ENCODE measurements at places on chromosomes 11 and 22.
A peak's percentile ranks its signal among the peaks of the same experiment; 100 is the strongest.

GRCh38 chr11:14587258-14587657, 56.3 kb upstream of the PDE3B start:
- DNase-seq = no peak

DNA sequence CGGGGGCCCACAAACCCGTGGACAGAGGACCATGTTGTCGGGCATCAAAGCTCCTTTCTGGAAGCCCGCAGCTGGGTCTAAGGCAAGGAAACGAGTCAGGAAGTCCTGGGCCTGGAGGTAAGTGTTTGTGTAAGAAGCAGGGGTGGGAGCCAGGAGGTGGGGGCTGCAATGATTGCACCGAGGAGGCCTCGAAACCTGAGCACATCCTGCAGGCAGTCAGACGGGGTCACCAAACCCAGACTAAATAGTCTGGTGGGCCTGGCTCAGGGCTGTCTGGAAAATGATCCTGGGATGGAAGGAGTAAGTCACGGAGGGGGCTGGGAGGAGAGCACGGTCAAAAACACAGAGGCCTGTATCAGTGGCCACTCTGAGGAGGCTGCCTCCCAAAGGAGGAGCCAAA, 539.2 kb downstream of the MN1 start:
- no peak for DNase-seq

GRCh38 chr11:94768602-94769541, 716 bp downstream of the AMOTL1 start:
- DNase-seq = peak; percentile 18

- DNase-seq = peak; percentile 25
These were observed 29.6 kb upstream of the TBCEL start for GRCh38 chr11:120994091-120994859.

- no peak for DNase-seq
These were observed 41.0 kb downstream of the CEP57 start for GRCh38 chr11:95831198-95831883.

DNA sequence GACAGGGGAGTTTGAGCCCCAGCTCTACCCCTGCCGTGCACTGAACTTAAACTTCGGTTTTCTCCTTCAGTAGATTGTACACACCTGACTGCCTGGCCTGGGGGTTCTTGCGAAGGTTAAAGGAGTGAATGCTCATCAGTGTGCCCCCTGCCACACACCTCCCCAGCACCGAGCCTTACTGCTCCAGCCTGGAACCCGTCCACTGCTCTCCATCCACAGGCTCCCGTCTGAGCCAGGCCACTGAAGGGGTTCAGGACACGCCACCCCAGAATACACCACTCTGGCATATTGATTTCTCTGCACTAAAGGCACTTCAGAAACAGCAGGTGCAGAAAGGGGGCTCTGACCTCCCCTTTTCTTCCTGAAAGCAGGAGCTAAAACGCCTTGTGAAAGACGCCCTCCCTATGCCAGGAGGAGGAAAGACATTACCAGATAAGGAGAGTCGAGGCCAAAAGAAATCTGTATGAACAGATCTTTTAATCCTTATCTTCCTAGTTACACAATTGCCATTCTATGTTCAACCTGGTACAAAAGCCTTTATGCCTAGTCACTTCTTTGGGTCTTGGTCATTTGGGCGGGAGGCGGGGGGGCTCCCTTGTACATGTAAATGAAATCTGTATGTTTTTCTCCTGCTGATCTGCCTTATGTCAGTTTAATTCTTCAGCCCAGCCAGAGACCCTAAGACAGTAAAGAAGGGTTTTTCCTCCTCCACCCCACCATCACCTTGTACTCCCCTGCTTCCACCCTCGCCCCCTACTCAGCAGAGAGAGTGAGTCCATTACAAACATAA, 1.9 kb upstream of the SSTR3 start:
- DNase-seq = no peak

GRCh38 chr22:24695060-24695459, 79.5 kb downstream of the PIWIL3 start:
- no peak for DNase-seq

- peak; percentile 34 for DNase-seq
These were observed 78.4 kb downstream of the XRRA1 start for GRCh38 chr11:74870485-74870884.

GRCh38 chr11:73019449-73019848, 122.7 kb downstream of the FCHSD2 start:
- no peak for DNase-seq

- DNase-seq = no peak
These were observed 133.9 kb downstream of the FANCF start for GRCh38 chr11:22491555-22492225.

GRCh38 chr22:39242595-39243438, 2.0 kb downstream of the PDGFB start:
- no peak for DNase-seq

DNA sequence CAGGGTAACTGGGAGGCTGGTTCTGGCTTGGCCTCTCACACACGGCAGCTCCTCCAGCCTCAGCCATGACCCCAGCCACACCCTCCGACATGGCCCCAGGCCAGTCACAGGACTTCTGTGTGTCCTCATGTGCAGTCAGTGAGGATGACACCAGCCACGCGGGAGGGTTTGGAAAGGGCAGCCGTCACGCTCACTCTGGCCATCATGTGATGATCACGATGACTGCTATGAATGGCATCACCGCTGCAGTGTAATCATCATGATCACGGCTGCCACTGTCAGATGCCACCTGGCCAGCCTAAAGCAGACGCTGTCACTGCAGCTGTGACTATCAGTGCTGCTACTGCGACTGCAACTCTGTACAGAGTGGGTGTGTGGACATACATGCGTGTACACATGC, 640.9 kb downstream of the BRD1 start:
- no peak for DNase-seq

GRCh38 chr11:114031967-114032320, 27.6 kb upstream of the ZBTB16 start:
- DNase-seq = no peak

DNA sequence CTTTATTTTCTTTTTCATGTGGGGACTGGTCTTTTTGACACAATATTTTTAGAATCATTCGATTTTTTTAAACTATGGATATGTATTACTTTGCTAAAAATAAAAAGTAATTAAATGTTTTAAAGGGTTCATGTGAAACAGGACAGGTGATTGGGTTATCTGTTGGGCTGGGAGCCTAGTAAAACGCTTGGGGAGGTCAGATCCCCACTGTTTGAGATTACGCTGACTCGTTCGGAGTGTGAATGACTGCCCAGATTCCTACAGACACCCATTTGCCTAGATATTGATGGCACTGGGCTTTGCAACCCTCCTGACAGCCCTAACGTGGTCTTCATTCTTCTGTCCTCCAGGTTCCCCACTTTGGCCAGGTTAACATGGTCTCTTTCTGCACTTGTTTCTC, 62.9 kb upstream of the UBASH3B start:
- DNase-seq = no peak

DNA sequence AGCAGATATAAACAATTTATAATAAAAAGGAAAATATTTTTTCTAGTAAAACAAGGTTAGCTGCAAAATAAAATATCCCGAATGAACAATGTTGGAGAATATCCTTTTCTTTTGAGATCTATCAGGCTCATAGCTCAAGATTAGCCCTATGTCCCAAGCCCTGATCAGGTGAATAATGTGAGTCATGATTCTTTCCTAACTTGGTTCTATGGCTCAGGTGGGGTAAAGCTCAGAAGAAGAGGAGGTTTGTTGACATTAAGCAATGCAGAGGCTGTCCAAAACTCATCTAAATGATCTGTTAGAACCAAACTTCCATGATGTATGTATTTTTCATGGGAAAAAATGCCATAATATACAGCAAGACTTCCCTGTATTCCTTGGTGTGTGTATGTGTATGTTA, 86.1 kb downstream of the TRIM44 start:
- DNase-seq = no peak

DNA sequence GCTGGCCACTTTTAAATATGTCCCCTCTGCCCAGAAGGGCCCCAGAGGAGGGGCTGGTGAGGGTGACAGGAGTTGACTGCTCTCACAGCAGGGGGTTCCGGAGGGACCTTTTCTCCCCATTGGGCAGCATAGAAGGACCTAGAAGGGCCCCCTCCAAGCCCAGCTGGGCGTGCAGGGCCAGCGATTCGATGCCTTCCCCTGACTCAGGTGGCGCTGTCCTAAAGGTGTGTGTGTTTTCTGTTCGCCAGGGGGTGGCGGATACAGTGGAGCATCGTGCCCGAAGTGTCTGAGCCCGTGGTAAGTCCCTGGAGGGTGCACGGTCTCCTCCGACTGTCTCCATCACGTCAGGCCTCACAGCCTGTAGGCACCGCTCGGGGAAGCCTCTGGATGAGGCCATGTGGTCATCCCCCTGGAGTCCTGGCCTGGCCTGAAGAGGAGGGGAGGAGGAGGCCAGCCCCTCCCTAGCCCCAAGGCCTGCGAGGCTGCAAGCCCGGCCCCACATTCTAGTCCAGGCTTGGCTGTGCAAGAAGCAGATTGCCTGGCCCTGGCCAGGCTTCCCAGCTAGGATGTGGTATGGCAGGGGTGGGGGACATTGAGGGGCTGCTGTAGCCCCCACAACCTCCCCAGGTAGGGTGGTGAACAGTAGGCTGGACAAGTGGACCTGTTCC, 46.5 kb downstream of the GRAMD4 start:
- DNase-seq = no peak

- DNase-seq = no peak
These were observed 12.2 kb downstream of the MRPL21 start for GRCh38 chr11:68891351-68891948.

- no peak for DNase-seq
These were observed 70.1 kb downstream of the LIF start for GRCh38 chr22:30176431-30176830.

GRCh38 chr22:28268171-28268570, 349.1 kb upstream of the PITPNB start:
- DNase-seq = no peak

DNA sequence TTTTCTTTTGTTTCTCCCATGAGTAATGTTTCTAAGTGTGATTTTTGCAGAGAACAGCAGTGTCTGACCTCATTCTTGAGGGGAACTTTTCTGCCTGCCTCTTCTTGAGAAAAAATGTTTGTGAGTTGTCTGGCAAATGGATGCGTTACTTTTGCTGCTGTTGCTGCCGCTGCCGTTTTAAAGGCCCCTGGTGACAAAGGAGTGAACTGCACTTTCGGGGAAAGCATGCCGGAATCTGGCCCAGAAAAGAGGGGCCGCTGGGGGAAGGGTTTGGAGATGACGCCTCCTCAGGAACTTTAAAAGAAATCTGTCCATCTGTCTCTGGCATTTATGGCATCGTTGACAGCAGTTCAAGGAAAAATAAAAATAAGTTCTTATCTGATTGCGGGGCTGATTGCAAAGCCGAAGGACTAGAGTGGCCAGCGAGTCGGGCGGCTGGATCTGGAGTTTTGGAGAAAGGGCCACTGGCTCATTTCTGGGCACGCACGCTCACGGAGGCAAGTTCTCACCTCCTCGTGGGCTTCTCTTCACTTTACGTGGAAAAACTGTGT, 16.5 kb downstream of the ZBTB16 start:
- DNase-seq = peak; percentile 83

DNA sequence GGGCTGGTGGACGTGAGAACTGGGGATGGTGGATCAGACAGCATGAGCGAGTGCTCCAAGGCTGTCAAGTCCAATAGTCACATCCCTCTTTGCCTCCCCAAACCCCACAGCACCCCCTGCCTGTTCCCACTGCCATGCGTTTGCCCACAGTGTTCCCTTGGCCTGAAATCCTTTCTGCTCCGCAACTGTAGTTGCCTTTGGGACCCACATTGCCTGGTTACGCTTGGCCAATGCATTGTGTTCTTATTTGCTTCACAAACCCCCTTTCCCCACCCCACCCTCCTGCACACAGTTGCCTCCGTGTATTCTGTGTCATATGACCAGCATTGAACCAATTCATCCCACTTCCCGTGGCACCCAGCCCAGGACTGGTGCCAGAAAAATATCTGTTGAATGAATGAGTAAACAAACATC, 2.1 kb upstream of the KIAA0930 start:
- DNase-seq = no peak

- DNase-seq = peak; percentile 24
These were observed 774 bp upstream of the E2F8 start for GRCh38 chr11:19241260-19242178.
